ENCODE measurements at places on chromosomes 6 and 20.
A peak's percentile ranks its signal among the peaks of the same experiment; 100 is the strongest.

- no peak for DNase-seq
Measured at GRCh38 chr6:158328952-158329351, 16.7 kb downstream of the TULP4 start.

GRCh38 chr6:18350712-18351111 is 36.4 kb upstream of the RNF144B start:
- DNase-seq: no peak

DNA sequence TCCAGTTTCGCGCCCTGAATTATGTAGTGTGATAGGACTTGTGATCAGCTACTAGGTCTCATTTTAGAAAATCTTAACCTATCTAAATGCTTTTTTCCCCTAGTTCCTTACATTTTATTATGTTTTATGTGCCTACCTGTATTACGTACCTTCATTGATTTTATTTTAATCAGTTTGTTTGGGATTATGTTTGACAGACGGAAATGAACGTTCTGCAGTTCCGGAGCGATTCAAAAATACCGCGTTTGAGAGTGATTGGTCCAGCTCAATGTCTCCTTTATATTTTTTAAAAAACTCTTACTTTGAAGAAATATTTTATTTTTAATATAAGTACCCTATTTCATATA is 114.3 kb upstream of the BTN3A2 start:
- no peak for DNase-seq

DNA sequence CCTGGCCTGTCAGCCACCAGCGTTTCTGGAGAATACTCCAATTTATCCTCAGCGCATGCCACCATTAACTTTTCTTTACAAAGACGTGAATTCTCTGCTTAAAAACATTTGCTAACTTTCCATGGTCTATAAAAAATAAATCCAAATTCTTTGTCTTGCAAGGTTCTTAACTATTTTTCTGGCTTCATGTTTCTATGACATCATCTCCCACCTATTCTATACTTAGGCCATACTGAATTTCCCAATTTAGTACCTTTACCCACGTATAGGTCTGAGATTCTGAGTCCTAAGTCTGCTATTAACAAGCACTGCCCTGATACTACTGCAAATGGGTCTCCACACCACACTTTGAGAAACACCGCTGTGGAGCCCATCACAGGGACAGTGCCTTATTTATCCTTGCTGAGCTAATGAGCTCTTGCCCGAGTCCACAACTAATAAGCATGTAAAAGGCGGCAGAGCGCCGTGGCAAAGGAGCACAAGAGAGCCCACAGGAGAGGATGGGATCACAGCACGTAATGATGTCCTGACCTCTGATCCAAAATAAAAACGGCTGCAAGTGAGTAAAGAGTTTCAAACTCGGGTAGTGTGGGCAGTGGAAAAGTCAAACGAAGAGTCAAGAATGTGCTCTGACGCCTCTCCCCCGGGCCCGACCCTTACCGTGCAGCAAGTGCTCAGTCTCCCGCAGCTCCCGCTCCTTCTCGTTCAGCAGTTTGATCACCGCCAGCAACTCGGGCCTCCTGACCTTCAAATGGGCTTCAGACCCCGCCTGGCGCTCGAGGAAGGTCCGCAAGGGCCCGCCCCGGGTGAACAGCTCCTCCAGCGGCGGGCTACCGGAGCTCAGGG is 519 bp downstream of the MTRF1L start:
- DNase-seq: peak; percentile 24

DNA sequence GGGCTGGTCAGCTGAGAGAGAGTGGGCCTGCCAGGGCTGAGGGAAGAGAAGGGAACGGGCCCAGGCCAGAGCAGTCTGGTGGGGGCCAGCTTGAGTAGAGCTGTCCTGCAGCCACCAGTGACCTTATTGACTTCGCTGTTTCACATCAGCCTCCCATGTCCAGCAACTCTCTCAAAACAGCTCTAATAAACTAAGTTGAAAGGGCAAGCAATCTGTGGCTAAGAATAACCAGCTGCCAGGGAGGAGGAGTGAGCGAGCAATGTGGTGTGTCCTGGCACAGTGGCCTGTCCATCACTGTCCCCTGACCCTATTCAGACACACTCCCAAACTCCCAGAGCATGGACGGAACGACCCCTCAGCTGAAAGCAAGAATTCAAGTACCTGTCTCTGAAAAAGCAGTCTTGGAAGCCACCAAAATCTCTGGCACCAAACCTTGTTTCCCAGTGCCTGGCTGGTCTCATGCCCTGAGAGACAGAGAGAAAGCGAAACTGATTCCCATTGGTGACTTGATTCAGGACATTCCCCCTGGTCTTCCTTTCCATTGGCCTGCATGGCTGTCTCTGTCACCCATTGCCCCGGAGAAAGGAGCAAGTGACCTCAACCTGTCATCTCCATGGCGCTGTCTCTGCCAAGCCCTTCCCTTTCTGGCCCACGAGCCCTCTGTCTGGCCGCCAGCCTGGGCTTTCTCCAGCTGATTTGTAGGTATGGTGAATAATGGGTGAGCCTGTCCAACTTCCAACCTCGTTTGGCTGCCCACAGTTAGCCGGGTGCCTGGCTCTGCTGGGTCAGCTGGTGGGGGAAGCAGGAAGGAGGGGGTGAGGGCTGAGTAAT is at the start of gene DDO:
TSS of gene DDO (minus strand) at position 490 of the 831 bp plus-strand sequence. CDS start 2,113 bp downstream, outside the sequence.
- DNase-seq: peak; percentile 86

GRCh38 chr6:158900663-158901312 is 81.6 kb upstream of the EZR start:
- no peak for DNase-seq

- no peak for DNase-seq
Measured at GRCh38 chr6:18501663-18502013, 114.5 kb downstream of the RNF144B start.

DNA sequence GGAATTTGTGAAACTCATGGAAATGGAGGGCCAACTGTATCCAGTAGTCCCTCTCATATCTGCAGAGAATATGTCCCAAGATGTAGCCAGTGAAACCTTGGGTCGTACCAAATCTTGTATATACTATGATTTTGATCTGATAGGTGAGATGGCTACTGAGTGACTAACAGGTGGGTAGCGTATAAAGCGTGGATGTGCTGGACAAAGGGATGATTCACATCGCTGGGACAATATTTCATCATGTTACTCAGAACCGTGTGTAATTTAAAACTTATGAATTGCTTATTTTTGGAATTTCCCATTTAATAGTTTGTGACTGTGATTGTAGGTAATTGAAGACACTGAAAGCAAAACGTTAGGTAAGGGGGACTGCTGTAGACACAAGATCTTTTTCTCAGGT is 144.1 kb downstream of the SMAP1 start:
- DNase-seq: no peak

DNA sequence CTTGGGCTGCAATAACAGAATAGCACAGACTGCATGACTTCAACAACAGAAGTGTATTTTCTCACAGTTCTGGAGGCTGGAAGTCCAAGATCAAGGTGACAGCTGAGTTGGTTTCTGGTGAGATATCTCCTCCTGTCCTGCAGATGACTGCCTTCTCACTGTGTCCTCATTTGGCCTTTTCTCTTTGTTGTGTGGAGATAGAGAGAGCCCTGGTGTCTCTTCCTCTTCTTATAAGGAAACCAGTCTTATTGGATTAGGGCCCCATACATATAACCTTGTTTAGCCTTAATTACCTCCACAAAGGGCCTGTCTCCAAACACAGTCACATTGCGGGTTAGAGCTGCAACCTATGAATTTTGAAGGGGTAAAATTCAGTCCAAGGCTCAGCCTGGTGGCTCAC is 57.0 kb upstream of the BMP6 start:
- DNase-seq: no peak

- DNase-seq: peak; percentile 9
Measured at GRCh38 chr6:143160015-143160414, 99.3 kb downstream of the AIG1 start.

DNA sequence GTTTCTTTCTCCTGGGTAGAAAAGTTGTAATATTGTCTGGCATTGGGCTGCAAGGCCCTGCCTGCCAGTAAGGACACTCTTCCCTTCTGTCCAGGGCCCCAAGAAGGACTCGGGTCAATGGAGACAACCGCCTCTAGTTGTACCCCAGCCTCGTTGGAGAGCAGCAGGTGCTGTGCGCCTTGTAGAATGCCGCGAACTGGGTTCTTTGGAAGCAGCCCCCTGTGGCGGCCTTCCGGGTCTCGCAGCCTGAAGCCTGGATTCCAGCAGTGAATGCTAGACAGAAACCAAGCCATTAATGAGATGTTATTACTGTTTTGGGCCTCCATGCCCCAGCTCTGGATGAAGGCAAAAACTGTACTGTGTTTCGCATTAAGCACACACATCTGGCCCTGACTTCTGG is 37.0 kb downstream of the PLCG1 start:
- DNase-seq: no peak

Data from HepG2 (cell line).